Stimulated activated CD8-positive, alpha-beta memory T cell treated with anti-CD3 and anti-CD28 coated beads, Interleukin-4, amount 100 ng/mL, for 24 hours (primary cell): ENCODE measurements at places on chromosomes 4 and X.

- DNase-seq, result no peak
Measured at GRCh38 chrX:13201605-13202219, 118.1 kb downstream of the ATXN3L start.

DNA sequence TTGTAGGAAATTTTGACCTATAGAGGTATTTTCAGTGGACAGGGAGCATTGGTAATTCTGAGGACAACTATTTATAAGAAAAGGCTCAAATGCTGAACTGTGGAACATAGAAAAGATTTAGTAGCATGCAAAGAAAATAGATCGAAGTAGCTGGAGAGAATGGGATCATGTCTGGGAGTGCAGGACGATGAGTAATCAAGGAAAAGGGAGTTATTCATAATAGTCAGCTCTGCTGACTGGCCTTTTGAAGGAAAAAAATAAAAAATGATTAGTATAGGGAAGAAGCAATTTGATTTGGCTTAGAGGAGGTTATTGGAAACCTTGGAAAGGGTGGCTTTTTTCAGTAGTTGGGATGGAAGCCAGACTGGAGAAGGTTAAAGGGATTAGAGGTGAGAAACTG lies 22.9 kb upstream of the ANK2 start:
- DNase-seq, result no peak

- no peak for DNase-seq
Measured at GRCh38 chr4:176709417-176709816, 83.3 kb downstream of the VEGFC start.

DNA sequence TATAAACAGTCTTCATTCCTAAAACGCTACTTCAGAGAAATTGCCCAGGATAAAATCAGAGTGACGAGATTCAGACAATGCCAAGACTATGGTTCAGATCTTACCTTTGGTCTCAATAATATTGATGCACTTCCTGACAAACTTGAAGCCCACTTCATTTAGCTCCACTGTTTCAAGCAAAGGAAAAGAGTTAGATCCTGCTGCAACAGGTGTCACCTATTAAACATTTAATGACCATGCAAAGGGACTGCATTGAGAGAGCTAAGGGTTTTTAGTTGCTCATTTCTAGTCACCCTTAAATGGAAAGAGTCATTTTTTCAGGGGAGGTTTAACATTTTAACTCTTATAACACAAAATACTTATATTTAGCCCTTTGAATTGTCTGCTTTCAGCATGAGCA lies 239.5 kb downstream of the OPHN1 start:
- DNase-seq, result no peak

GRCh38 chr4:86498863-86499166 lies 95.3 kb upstream of the PTPN13 start:
- DNase-seq, result no peak

- no peak for DNase-seq
Measured at GRCh38 chrX:111854556-111855490, 21.2 kb upstream of the TRPC5OS start.

GRCh38 chrX:47278691-47279090 lies 45.9 kb downstream of the USP11 start:
- no peak for DNase-seq

DNA sequence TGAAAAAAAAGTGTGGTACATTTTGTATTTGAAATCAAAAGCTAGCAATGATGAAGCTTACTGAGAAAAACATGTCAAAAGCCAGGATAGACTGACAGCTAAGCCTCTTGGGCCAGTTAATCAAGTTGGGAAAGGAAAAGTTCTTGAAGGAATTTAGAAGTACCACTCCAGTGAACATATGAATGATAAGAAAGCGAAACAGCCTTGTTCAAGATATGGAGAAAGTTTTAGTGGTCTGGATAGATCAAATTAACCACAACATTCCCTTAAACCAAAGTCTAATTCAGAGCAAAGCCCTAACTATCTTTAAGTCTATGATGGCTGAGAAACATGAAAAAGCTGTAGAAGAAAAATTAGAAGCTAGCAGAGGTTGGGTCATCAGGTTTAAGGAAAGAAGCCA lies 268.3 kb downstream of the PDHA2 start:
- no peak for DNase-seq

GRCh38 chr4:124329134-124329533 lies 383.4 kb downstream of the ANKRD50 start:
- no peak for DNase-seq

- no peak for DNase-seq
Measured at GRCh38 chrX:134172588-134173259, 64.3 kb upstream of the CCDC160 start.

DNA sequence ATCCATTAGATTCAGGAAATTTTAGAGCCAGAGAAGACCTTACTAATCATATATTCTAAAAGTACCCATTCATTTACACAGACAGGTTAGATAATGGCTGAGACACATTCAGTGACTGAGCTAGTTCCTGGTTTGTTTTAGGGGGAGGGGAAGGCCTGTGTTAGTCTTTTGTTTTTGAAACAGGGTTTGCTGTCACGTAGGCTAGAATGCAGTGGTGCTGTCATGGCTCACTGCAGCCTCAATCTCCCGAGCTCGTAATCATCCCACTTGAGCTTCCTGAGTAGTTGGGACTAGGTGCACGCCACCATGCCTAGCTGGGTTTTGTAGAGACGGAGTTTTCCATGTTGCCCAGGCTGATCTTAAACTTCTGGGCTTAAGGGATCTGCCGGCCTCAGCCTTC lies 10.1 kb downstream of the RBPJ start:
- DNase-seq, result no peak

DNA sequence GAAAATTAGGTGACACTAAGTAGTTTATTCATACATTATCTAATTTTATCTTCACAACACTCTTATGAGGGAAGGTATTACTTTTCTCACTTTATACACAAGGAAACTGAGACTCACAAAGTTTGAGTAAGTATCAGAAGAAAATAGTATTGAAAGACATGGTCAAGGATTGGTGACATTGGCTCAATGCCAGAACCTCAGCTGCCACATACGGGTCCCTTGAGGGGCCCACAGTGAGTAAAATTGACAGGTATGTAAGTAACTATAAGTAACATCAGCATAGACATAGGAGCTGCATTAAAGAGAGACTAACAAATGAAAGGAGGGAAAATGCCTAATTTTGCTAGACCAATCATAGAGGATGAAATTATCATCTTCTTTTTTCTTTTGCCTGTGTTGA lies 134.1 kb downstream of the COX18 start:
- DNase-seq, result no peak
